ENCODE measurements at places on chromosomes 2 and 18.

DNA sequence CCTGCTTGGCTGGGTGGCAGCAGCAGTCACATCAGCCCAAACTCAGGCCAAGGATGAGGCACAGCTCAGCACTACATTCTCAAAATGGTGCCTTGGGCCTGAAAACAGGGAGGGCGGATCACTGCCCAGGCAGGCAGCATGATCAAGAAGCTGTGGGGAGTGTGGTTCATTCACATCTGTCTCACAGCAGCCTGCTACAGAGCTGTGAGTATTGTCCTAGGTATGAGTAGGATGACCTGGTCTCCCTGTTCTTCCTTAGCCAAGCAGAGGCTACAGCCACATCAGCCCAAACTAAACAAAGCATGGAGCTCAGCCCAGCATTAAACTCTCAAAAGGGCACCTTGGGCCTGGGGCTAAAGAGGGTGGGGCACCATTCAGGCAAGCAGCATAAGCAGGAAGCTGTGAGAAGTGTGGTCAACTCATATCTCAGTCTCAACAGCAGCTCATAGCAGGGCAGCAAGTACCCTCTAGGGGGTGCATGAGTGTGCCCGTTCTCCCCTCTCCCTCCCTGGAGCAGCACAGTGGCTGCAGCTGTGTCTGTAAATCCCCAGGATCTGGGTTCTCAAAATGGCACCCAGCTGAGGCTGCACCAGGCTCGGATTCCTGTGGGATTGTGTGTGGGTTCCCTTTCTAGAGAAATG is 139.6 kb downstream of the TRABD2A start:
- peak; percentile 36 for DNase-seq

DNA sequence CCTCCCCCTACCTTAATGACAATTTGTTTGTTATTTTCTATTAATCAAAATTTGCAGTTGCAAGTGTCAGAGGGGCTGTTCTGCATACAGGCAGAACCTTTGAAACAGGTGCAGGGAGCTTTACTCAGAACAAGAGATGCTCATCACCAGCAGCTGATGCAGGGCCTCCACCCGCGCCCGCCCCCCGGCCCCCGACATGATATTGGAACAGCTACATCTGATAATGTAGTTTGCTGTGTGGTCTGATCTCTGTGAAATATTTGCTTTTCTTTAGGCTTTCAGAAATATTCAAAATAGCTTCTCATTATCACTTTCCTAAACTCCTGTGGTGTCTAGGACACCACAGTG is 130.0 kb downstream of the PRKCE start:
- no peak for DNase-seq

GRCh38 chr2:15795426-15795825 is 144.9 kb upstream of the MYCN start:
- DNase-seq, result no peak

DNA sequence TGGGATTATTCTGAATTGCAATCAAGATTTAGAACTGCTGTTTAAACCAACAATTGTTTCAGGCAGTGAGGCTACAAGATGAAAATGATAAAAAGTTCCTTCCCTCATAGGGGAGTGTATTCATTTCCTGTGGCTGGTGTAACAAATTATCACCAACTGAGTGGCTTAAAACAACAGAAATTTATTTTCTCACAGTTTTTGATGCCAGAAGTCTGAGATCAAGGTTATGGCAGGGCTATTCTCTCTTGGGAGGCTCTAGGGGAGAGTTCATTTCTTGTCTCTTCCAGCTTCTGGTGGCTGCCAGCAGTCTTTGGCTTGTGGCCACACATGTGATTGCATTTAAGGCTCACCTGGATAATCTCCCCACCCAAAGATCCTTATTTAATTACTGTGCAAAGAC is 290.5 kb upstream of the ZSWIM2 start:
- DNase-seq, result no peak

- DNase-seq, result no peak
These were observed 26.4 kb downstream of the EPG5 start for GRCh38 chr18:45940724-45941123.

DNA sequence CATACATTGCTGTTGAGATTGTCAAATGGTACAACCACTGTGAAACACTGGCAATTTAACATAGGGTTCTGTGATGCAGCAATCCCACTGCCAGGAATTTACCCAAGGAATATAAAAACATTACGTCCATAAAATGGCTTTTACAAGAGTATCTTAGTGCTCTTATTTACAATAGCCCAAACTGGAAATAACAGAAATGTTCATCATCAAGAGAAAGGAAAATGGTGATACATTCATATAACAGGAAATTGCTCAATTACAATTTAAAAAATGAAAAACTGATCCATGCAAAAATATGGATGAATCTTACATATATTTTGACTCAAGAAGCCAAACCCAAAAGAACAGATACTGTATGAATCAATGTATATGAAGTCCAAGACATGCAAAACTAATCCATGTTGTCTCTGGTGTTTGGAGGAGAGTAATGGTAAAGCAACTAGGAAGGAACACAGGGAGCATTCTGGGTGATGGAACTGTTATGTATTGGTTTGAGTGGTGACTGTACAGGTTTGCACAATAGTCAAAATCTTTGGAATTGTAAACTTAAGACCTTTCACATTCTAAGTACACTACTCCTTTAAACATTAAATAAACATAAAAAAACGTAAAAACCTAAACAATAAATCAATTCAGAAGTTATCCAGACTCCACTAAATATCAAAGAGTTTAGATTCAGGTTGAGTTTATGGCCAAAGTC is 104.8 kb upstream of the WDR75 start:
- peak; percentile 53 for DNase-seq

GRCh38 chr2:228017784-228018183 is 146.4 kb downstream of the DAW1 start:
- DNase-seq, result no peak

GRCh38 chr2:80545420-80546210 is 241.1 kb upstream of the LRRTM1 start:
- no peak for DNase-seq

DNA sequence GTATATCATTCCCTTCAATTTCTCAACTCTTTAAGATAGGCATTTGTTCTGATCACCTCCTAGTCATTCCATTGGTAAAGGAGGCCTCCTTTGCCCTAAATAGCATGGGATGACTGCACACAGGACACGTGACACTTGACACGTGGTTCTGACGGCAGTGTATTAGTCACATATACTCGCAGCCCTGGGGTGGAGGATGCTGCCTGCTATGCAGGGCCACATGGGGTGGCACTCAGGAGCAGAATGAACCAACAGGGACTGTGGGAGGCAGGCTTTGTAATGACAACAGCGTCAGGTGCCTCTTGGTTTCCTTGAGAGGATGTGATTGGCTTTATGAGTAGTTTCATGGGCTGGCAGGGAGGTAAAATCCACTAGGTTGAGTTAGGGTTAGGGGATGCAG is 9.3 kb upstream of the KCNS3 start:
- peak; percentile 31 for DNase-seq

DNA sequence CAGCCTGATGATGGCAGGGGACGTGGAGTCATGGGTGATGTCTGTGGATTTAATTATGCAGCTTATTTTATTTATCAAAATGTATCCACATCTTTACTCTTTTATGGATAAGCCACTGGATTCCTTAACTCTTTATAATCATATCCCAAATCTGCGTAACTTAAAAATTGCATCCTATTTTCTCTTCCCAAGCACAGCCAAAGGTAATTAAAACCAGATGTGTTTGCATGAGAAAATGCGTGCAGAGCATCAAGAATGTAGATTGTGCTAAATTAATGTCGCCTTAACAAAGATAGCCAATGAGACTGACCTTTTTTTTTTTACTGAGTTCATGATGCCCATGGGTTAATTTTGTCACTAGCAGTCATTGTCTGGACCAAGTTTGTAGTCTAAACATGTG is 10.0 kb downstream of the SH3RF3 start:
- no peak for DNase-seq

DNA sequence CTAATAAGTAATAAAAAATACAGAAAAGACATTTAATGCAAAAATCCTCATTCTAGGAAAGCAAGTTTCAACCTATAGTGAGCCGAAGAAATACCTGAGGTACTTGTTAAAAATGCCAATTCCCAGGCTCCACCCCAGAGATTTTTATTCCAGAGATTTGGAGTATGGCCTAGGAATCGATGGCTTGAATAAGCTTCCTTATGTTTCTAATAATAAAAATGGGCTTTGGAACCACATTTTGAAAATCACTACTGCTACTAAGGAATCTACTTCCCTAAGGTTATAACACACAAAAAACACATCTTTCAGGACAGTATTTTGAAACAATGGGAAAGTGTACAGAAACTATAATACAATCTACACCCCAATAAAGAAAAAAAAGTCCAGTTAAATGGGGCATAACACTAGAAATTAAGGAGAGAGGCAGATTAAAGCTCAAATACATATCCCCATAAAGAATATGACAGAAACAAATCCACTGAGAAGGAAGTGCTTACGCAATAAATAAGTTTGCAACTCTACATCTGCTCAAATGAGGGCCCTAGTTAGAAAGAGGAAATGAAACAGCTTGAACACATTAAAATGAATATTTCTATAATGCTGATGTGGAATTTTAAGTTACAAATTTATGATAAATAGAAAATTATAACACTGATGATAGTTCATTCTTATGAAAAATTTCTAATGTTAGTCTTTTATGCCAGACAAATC is 103.7 kb downstream of the EPB41L3 start:
- DNase-seq, result no peak

- no peak for DNase-seq
These were observed 98.0 kb downstream of the PTPN4 start for GRCh38 chr2:119857742-119858141.

DNA sequence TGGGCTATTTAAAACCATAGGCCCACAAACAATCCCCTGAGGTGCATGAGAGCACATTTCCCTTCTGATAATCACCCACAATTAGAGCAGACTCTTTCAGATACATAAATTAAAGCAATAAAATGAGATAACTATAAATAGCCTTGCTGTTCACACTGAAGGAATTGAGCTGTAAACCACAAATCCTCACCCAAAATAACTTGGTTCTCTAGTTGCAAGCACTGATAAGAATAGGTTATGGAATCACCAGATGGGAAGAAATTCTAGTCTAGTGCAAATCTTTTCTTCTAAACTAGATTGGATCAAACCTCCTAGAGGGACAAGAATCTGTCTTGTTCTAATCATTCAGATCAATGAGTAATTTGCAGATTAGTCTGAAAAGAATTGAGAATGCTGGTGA is 64.6 kb downstream of the NAB1 start:
- DNase-seq, result no peak

DNA sequence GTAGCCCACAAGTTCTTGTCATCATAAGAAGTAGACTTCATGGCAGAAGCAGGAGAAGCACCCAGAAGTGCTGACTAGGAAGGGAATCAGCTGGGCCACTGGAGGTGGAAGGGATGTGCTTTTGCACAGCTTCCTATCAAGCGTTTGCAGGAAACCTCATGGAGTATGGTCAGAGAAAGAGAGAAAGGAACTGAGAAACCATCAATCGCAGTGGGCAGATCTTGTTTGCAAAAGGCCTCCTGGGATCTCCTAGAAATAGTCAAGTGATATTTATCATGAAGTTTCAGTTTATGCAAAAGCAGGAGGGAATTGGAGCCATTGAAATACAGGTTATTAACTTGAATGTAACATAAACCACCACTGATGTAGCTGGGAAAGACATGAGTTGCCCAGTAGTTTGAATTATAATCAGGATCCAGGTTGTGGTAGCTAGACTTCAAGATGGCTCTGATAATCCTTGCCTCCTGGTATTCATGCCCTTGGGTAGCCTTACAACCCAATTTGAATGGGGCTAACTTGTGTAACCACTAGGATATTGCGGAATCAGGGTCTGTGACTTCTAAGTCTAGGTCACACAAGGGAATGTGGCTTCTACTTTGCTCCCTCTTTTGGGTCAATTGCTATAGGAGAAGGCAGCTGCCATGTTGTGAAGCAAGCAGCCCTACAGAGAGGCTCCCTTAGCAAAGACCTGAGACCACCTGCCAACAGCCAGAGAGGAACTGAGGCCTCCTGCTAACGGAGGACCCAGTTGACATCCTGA is 69.8 kb upstream of the TCF4 start:
- DNase-seq, result no peak

- DNase-seq, result no peak
These were observed 620 bp upstream of the WDFY1 start for GRCh38 chr2:223945755-223946154.

DNA sequence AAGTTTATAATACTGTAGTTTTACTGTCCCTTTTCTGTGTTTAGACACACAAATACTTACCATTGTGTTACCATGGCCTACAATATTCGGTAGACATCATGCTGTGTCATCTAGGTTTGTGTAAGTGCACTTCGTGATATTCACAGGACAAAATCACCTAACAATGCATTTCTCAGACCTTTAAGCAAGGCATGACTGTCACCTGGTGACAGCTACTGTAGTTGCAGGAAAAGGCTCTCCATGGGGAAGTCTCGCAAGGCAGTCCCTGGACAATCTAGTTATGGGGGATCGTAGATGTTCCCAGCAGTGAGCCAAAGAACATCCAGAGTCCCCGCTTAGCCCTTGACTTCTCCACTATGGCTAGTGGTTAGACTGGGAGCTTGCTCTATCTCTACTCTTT is 73.1 kb downstream of the EIF2AK3 start:
- no peak for DNase-seq

DNA sequence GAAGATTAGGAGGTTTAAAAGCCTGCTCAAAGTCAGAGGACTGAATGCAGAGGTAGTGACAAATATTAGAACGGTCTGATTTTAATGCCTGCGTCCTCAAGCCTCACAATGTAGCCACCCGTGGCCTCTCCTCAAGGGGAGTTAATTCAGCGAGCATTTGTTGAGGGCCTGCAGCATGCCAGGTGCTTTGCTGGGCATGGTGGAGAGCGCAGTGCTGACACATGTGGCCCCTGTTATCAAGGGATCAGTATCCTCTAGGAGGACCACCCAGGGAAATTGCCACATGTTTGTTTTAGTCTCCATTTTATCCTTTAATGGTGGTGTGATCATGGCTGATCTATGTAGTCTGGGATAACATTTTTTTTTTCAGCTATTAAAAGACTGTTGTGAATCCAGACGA is 19.2 kb downstream of the PMAIP1 start:
- no peak for DNase-seq

DNA sequence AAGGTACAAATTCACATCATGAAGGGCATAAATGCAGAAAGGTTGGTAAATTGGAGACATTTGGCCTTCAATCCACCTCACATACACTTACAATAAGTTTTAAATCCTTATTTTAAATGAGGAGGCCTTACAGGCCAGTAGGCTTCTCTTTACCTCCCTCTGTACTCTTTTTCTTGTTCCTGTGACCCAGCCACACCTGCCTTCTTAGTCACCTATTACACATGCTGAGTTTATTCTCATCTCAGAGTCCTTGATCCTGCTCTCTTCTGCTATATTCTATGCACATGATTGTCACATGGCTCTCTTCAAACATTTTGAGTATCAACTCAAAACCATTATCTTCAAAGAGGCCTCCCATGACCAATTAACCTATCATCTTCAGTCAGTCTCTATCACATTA is 491.5 kb downstream of the SATB2 start:
- DNase-seq, result no peak

GRCh38 chr2:5352286-5352685 is 339.9 kb upstream of the SOX11 start:
- DNase-seq, result no peak

GRCh38 chr18:29154758-29155725 is 978.1 kb upstream of the CDH2 start:
- DNase-seq, result peak; percentile 91

Measured in GM23248 (cell line).